ENCODE measurements at places on chromosomes 12 and 14. TPM values are rescaled to one million over a fixed set of nuclear protein-coding genes. Genes with fewer than 3 reads are reported as not detected.

- no peak for DNase-seq
These were observed 2.0 kb upstream of the ART4 start for GRCh38 chr12:14845350-14845750.

DNA sequence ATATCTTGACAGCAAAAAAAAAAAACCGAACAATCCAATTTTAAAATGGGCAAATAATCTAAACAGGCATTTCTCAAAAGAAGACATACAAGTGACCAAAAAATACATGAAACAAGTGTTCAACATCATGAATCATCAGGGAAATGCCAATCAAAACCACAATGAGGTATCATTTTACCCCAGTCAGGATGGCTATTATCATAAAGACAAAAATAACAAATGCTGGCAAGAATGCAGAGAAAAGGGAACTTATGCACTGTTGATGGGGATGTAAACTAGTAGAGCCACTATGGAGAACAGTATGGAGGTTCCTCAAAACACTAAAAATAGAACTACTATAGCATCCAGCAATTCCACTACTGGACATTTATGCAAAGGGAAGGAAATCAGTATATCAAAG is 448.2 kb downstream of the RGS6 start:
- DNase-seq, result no peak

DNA sequence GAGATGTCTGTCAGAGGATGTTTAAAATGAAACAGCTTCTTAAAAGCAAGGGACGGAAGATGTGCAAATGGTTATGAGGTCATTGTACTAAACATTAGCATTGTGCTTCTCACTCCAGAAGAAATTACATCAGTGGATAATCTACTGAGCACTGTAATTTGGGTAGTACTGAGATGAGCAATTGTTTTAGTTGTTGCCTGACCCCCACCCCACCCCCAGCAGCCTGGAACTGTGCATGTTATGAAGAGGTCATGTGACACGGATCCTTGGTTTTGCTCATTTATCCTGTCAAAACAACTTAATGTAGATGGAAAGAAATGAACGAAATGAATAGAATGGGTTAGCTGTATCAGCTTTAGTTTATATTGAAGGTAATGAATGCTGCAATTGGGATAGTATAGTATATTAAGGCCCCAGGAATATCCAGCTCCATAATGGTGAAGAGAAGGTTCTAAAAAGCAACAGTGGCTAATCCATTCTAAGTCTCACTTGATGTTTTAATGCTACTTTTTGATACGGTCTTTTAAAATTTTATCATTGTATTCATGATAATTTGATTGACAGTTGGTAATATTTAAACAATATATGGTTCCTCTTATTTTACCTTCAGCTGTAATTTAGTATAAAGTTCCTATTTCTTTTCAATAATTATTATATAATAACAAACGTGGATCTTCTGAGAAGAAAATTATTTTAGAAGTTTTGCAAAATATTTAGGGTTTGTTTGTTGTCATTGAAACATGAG is 58.5 kb downstream of the WNK1 start:
- no peak for DNase-seq

- DNase-seq, result no peak
These were observed 37.3 kb upstream of the RAP1B start for GRCh38 chr12:68573406-68573805.

DNA sequence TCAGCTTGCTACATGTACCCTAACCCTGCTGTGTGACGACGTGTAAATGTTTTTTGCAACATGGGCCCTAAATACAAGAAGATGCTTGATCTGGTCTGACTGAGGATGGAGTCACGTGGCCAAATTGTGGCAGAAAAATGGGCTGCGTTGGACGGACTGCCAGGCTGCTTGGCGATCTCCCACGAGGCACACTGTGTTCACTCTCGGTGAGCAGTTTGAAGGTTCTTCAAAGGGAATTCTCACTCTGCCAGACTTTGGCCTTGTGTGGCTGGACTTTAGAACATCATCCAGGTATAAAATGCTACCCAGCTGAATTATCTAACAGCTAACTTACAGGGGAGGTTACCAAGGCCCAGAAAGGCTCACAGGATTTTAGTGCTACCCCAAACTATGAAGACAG is 85.1 kb downstream of the KDM2B start:
- DNase-seq, result no peak

- DNase-seq, result no peak
These were observed 7.9 kb upstream of the PRMT8 start for GRCh38 chr12:3483089-3483488.

DNA sequence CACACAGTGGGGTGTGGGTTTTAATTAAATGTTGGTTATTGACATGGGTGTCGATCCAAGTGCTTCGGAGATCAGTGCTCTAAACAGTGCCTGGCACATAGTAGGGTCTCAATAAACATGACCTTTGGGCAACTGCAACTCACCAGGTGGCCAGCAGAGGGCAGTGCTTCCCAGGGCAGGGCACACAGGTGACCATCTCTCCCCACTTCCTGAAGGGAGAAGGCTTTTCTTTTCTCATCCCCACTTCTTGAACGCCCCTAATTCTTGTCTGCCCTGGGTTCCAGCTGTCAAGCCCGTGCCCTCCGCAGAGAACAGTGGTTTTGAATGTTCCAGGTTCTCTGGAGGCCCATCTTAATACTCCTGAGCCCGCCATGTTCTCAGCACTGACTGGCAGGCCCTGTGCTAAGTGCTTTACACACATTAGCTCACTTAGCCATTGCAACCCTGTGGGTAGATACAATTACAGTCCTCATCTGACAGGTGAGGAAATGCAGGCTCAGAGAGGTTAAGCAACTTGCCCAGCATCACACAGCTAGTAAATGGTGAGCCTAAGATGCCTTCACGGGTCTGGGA is 16.3 kb downstream of the RAPGEF3 start:
- peak; percentile 80 for DNase-seq

DNA sequence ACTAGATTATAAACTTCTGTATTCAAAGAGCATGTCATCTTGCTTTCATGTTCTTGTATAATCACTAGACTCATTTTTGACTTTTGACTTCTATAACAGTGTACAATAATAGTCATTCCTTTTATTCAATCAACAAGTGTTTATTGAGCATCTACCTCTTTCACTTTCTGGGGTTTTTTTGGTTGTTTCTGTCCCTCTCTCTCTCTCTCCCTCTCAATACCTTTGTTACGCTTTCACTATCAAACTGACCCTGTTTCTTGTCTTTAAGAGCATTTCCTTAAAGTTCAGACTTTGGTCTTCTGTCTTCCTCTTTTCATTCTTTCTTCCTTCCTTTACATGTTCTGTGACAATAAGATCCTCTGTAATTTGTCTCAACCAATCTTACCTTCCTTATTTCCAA is 49.5 kb downstream of the GPR137C start:
- no peak for DNase-seq

DNA sequence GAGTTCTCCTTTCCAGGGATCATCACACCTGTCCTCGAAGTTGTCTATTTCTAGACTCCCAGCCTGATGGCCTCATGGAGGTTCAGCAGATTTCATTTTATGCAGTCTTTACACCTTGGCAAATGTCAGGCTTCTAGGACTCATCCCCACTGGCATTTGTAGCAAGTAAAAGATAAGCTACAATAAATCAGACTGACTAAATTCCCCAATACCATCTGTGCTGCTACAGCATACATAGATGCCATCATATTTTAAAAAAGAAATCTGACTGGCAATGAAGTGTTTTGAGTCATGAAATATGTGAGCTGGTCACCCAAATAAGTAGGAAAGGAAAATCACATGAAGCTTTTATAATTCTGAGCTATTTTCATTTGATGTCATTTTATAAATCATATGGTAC is 55.3 kb downstream of the KCNC2 start:
- no peak for DNase-seq

Gene SRSF5
- total RNA-seq, result 400 TPM

Gene TAS2R13
- 5.5 TPM for total RNA-seq

Gene AMN
- total RNA-seq, result 2.7 TPM

Gene SETD1B
- total RNA-seq, result 10.4 TPM

Gene FGD6
- 6.6 TPM for total RNA-seq

Gene RPGRIP1
- 0.79 TPM for total RNA-seq

Gene INHBC
- not detected for total RNA-seq

Gene ASCL4
- total RNA-seq, result not detected

Measured in omental fat pad (tissue), 4 donors.